Temporal lobe (tissue), 4 donors: ENCODE measurements at places on chromosomes 3 and 15. TPM values are rescaled to one million over a fixed set of nuclear protein-coding genes. Genes with fewer than 3 reads are reported as not detected.

TOMM70 gene
- 94.4 TPM for total RNA-seq

IGSF11 gene
- 8.9 TPM for total RNA-seq

GOLGA8N gene
- 3.0 TPM for total RNA-seq

C3orf49 gene
- total RNA-seq = not detected

TPRG1 gene
- total RNA-seq = 0.74 TPM

SOX14 gene
- not detected for total RNA-seq

SAMMSON gene
- not detected for total RNA-seq

ZBTB20 gene
- 65.2 TPM for total RNA-seq

CADPS gene
- total RNA-seq = 202 TPM

HGD gene
- 0.98 TPM for total RNA-seq

ASB14 gene
- total RNA-seq = not detected

ZNF385D gene
- total RNA-seq = 15.7 TPM

KLF15 gene
- 1.7 TPM for total RNA-seq

PGBD4 gene
- 3.2 TPM for total RNA-seq

SNX4 gene
- 68.6 TPM for total RNA-seq

VGLL3 gene
- 2.0 TPM for total RNA-seq

KCNMB3 gene
- 1.7 TPM for total RNA-seq

NANOGP8 gene
- total RNA-seq = 0.25 TPM

ALDH1A3 gene
- 3.9 TPM for total RNA-seq

CIDEC gene
- not detected for total RNA-seq

CEP97 gene
- 46.7 TPM for total RNA-seq

ARNT2 gene
- total RNA-seq = 72.8 TPM

SH2D7 gene
- total RNA-seq = not detected

HCN4 gene
- total RNA-seq = 4.4 TPM

GCNT3 gene
- under 0.01 TPM for total RNA-seq

SPSB4 gene
- total RNA-seq = 7.6 TPM

TUSC7 gene
- 0.25 TPM for total RNA-seq

PIF1 gene
- total RNA-seq = 1.2 TPM

C3orf85 gene
- not detected for total RNA-seq

PPIB gene
- 88.0 TPM for total RNA-seq

SYNPR gene
- 44.5 TPM for total RNA-seq

EPM2AIP1 gene
- 57.3 TPM for total RNA-seq

DUOX2 gene
- not detected for total RNA-seq

CHRNA7 gene
- 4.2 TPM for total RNA-seq

PPP1R14D gene
- total RNA-seq = not detected

SLMAP gene
- total RNA-seq = 39.8 TPM

PTX3 gene
- 14.0 TPM for total RNA-seq

GOLGA8J gene
- total RNA-seq = not detected

POTEB2 gene
- total RNA-seq = not detected

GRK7 gene
- 0.25 TPM for total RNA-seq

MRPS22 gene
- 47.2 TPM for total RNA-seq

EFHB gene
- 4.2 TPM for total RNA-seq

STAC gene
- 3.9 TPM for total RNA-seq

KCNMB2 gene
- total RNA-seq = 9.8 TPM

CADM2 gene
- total RNA-seq = 63.7 TPM

LMAN1L gene
- not detected for total RNA-seq
